Caco-2 (cell line): ENCODE measurements at places on chromosomes 5 and 9. TPM values are rescaled to one million over a fixed set of nuclear protein-coding genes. Genes with fewer than 3 reads are reported as not detected.

DNA sequence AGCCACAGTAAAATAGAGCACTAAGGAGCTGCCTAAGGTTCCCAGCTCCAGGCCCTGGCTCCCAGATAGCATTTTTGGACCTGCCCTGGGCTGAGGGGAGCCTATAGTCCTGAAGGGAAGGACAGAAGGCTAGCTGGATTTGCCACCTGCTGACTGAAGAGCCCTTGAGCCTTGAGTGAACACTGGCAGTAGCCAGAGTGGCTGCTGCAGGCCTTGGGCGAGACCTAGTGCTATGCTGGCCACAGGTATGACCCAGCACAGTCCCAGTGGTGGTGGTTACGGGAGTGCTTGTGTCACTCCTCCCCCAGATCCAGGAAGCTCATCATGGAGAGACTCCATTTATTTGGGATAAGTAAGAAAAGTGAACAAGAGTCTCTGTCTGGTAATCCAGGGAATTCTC is 10.3 kb upstream of the STX17 start:
- DNase-seq: no peak

- no peak for DNase-seq
Measured at GRCh38 chr5:107671742-107672210, 1.0 kb upstream of the EFNA5 start.

GRCh38 chr5:72156946-72157624 is 49.8 kb downstream of the MAP1B start:
- DNase-seq: no peak

DNA sequence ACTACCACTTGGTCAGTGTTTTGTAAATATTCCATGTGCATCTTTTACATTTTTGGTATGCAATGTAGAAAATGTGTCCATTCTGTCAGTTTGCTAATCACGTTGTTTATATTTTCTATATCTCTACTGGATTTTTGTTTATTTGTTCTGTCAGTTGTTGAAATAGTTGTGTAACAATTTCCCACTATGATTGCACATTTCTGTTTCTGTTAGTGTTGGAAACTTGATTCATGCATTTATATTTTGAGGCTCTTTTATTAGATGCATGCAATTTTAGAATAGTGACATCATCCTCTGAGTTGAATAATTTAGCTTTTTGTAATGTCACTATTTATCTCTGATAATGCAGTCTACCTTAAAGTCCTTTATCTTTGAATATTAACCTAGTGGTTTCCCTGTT is 25.8 kb upstream of the LECT2 start:
- DNase-seq: no peak

DNA sequence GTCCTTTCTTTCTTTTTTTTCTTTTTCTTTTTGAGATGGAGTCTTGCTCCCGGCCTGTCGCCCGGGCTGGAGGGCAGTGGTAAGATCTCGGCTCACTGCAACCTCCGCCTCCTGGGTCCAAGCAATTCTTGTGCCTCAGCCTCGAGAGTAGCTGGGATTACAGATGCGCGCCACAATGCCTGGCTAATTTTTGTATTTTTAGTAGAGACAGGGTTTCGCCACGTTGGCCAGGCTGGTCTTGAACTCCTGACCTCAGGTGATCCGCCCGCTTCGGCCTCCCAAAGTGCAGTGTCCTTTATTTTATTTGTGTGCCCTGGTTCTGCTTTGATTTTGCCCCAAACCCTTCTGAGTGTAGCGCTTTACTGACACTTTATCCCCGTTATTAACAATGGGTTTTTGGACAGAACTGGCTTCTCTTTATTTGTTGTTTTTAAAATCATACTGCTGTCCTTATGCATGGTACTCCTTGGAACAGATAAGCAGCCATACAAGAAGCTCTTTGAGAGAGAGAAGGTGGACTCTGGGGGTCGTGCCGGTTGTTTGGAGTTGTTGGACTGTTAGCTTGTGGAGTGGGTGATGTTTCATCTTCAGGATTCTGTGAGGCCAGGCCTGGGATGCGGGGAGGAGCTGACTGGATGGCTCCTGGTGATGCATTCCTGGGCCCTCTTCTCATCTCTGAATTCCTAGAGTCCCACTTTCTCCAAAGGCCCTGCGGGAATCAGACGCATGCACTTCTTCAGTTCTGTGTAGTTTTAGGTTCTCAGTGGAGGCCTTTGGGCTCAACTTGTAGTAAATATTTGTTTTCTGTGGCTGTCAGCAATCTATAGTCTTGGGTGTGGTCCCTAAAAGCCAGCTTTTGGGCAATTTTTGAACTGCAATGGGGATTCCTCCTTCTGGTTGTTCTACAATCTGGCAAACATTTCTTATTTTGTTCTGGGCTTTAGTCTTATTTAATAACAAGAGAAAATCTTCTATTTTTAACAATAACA is 47.8 kb downstream of the PTTG1 start:
- no peak for DNase-seq

DNA sequence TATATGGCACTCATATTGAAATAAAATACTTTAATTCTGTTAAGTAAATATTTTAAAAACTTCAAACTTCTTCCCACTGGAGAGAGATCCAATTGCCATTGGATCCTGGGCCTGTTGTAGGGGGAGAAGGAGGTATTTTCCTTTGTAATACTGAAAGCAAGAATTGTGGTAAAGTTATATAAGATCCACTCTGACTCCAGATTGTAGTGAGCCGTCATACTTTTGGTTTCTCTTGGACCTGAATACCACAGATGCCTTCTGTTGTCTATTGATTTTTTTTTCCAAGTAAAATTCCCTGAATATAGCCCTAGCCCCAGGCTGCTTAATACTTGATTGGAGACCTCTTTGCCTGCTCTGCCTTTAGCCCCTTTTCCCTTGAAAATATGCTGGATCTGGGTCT is 86.9 kb downstream of the ATG10 start:
- DNase-seq: no peak

DNA sequence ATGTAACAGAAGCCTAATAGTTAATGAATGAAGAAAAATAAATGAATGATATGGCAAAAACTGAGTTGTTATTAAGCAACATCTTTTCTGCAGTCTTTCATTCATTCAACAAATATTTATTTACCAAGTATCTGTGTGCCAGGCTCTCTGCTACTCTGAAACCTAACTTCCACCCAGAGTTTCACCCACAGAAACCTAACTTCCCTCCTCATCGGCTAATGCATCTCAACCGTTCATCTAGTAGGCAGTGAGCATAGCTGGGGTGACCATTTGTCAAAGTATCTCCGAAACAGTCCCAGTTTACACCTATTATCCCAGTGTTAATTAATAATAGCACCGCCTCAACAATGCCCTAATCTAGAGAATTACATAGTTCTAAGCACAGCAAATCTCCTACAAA is 1.5 kb downstream of the TTC39B start:
- no peak for DNase-seq

- no peak for DNase-seq
Measured at GRCh38 chr9:31612336-31613030, 772.0 kb upstream of the ACO1 start.

DNA sequence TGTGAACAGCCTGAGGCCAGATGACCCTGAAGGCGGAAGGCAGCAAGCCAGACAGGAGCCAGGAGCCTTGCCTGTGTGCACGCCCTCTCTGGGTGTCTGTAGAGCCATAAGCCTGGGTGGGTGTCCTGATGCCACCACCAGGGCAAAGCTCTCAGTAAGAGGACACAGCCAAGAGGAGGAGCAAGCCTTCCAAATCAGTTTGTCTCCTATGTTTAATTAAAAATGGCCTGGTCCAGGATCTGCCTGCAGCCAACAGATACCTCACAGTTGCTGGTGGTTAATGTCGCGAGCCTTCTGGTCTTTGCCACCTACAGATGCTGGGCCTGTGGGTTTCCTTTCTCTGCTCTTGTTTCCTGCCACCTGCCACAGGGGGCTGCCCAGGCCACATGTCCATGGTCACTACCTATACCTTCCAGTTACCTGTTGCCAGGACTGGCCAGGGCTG is 56.9 kb downstream of the SYK start:
- no peak for DNase-seq

- no peak for DNase-seq
Measured at GRCh38 chr9:109325089-109325488, 4.2 kb upstream of the EPB41L4B start.

GRCh38 chr9:747567-747966 is 93.9 kb upstream of the DMRT1 start:
- no peak for DNase-seq

- no peak for DNase-seq
Measured at GRCh38 chr5:68818057-68818695, 275.6 kb upstream of the SLC30A5 start.

DNA sequence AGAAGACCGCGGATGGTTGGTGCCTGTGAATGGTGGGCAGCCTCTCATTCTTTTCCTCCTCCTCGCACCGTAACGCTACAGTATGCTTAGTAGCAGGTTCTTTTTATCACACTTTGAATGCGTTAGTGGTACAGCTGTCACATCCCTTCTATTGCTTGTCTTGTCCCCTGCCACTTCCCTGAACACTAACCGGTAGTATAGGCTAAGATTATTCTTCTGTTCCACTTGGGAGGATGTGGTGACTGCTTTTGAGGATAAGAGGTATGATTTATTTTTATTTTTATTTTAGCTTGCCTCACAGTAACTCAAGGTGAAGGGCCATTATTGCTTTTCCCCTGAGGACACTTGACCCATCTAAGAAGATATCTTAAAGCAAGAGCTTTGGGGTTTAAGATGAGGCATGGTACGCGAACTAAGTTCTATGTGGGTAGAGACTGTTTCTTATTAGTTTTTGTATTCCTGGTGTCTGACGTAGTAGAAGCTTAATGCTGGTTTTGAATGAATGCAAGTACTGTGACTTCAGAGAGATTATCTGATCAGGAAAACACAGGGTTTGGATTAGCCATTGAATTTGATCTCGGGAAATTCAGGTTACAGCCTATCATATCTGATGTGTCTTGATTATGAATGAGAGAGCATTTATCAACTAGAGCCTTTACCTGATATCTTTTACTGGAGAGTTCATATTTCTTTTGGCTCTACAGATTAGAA is 951 bp downstream of the UNC13B start:
- DNase-seq: no peak

GRCh38 chr9:123418052-123418430 is 62.0 kb downstream of the CRB2 start:
- DNase-seq: no peak

PCDHA9 gene
- total RNA-seq: not detected in 2 replicates

OBP2B gene
- total RNA-seq: not detected in 2 replicates

ZBTB6 gene
- 6.8 and 7.2 TPM in 2 replicates for total RNA-seq

PRLR gene
- 1.6 and 2.3 TPM in 2 replicates for total RNA-seq

DRD1 gene
- total RNA-seq: not detected in 2 replicates

C5orf52 gene
- total RNA-seq: not detected in 2 replicates

DDX4 gene
- total RNA-seq: 0.26 TPM in 1 of 2 replicates, not detected in the other

GDF9 gene
- total RNA-seq: 0.59 and 0.81 TPM in 2 replicates

C5 gene
- 10.8 and 14.9 TPM in 2 replicates for total RNA-seq

CTXN3 gene
- total RNA-seq: not detected in 2 replicates
